Hippocampal formation (tissue), 2 donors: ENCODE measurements at places on chromosomes 2 and 18.
A peak's percentile ranks its signal among the peaks of the same experiment; 100 is the strongest.

DNA sequence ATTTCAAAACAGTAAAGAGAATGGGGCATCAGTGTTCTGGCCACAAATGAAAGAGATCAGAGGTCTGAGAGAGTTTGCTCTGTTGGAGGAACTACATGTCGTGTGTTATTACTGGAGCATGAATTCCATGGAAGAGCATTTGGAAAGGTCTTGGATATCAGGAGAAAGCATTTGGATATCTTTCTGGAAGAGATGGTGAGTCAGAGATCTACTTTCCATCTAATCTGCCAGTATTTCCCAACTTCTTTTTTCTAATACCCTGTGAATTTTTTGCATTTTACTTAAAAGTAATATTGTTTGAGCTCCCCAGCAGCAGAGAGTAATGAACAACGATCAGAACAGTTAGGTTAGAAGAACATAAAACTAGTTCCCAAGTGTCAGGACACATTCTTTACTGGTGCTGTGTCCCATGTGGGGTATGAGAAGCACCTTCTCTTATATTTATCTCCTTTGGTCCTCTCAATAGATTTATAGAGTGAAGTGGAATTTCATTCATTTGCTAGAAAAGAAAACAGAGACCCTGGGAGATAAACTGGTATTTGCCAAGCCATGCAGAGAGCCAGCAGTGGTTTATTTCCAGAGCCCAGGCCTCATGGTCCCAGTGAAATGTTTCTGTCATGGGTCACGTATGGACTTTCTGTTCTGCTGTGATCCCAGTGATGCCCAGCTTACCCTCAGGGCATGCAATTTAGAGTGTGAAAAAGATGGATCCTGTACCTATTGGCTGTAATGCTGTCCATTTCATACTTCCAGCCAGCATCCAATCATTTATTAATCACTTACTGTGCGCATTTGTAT, 130.8 kb upstream of the NT5C1B start:
- DNase-seq, result no peak

DNA sequence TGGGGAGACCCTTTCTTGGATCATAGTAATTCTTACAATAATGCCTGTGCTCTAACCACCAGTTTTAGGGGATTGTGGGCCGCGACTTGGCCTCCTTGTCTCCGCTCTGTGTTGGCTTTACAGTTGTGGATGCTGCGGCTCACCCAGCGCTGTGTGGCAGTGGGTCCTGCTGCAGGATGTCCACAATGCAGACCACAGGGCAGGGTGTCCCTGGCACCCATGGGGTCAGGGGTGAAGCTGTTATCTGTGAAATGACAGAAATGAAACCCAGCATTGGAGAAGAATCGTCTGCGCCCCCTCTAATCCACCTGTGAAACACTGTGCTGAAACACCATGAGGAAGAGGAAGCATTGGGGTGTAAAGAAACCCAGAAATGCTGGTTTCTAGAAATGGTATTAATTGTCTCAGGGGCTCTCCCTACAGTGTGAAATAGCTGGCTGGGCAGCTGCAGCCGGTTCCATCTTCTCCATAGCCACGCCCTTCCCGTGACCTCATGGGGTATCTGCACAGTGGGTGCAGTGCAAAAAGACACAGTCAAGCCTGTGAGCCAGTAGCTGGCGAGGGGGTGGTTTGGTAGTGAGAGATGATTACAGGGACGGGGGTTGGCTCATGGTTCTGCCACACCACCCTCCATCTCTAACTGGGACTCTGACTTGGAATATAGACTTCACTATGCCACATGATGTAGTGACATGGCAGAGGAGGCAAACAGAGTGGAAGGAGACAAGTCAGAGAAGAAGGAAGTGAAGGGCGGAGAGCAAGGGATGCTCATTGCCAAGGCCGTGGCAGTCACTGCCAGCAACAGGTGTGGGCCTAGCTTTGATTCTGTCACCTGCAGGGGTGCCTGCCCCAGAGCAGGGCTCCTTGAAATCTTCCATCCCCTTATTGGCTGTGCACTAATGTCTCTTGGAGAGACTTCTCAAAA, 16.2 kb downstream of the INPP4A start:
- DNase-seq, result no peak

DNA sequence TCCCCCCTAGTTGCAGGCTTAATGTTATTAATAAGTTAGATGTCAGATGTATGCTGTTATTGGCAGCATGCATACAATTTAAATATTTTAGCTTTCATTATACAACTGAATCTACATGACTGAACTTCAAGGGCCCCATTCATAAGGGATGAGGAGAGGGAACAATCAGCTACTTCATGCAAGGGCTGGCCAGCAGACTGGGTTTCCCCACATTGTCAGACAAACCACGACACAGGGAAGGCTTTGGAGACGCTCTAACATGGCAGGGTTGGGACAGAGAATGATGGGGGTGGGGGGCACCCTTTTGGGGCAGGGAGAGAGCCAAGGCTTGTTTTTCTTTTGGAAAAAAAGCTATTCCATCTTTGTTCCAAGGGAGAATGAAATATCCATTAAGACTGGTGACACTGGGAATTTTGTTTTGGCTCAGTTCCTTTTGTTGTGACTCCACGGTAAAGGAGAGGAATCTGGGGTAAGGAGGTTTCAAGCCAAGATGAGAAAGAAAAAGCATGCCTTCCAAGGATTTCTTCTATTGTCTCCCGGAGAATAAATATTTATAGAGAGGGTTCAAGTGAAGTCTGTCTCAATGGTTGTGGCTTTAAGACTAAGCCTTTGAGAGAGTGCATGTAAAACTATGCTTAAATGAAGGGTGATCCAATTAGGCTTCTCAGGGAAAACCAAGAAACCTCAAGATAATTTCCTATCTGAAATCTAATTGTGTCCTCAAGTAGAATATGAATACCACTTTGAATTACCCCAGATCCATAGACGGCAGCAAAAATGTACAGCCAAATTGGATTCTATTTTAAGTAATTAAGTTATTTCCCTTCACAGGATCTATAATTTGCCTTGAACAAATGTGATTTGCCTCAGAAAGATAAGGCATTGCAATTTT, 5.4 kb downstream of the CXCR4 start:
- peak; percentile 78 for DNase-seq

- DNase-seq, result no peak
Observed at GRCh38 chr2:38201784-38202183, 125.8 kb upstream of the CYP1B1 start.

- DNase-seq, result no peak
Observed at GRCh38 chr2:240983361-240983995, 14.9 kb upstream of the SNED1 start.

GRCh38 chr18:5941890-5942289, 46.6 kb upstream of the TMEM200C start:
- DNase-seq, result no peak

GRCh38 chr2:120955427-120955826, 219.8 kb downstream of the GLI2 start:
- DNase-seq, result no peak

DNA sequence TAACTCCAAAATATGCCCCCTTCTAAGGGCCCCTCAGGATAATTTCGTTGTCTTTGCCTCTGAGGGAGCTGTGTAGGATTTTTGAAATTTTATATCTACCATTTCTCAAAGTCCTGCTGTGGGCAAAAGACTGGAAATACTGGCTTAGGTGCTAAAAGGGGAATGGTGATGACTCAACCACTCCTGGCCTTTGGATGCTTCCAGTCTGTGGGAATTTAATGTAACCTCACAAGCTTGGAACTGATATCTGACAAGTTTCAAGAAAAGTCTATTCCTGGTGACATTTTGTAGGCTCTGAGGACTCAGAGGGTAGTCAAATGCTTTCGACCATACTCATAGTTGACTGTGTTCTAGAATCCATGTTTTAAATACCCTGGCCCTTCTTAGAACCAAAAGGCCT, 3.4 kb upstream of the APCDD1 start:
- no peak for DNase-seq

DNA sequence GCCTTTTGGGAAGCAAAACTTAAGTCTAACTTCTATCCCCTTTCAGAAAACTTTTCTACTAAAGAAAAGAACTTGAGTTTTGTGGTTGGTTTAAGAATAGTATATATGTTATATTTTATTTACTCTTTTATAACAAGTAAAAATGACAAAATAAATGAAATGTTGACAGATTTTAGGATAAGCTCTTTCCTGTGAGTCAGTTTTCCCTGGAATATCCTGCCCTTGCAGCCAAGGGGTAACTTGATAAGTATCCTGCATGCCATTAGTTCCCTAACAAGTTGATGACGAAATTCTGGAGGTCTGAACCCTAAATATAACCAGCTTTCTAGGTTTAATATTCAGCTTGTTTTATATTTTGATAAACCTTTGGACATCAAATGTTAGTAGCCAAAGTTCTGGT, 7.3 kb upstream of the HTR2B start:
- no peak for DNase-seq

DNA sequence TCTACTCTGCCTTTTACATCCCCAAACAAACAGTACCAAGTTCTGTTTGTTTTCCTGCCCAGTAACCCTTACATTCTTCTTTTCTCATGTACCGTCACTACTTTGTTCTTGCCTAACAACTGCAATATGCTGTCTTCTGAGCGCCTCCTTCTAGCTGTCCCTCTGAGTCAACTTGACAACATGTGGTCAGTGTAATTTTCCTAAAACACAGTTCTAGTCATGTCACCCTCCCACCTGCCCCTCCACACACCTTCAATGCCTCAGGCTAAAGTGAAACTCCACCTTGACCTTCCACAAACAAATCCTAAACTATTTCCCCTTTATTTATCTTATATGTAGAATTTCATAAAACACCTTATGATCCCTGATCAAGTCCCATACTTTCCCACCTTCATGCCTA, 124.6 kb upstream of the CD302 start:
- no peak for DNase-seq

DNA sequence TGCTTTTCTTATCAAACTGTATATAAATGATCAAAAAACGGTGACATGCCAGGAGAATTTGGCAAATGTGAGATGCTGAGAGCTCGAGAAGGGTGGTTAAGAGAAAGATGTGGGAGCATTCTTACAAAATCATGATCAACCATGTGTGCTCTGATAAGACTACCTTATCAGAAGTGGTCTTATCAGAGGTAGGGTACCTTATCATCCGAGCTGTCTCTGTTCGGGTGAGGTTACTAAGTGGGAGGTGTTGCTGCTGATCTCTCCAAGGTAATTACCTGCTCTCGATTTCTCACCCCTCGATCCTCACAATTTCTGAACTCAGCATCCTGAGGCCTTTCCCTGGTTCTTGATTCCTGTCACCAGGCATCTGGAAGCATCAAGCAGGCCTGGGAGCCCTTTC, 813.0 kb upstream of the ID2 start:
- no peak for DNase-seq

- no peak for DNase-seq
Observed at GRCh38 chr2:218010140-218010983, 7.6 kb upstream of the TNS1 start.

GRCh38 chr2:207254591-207255464, 89.1 kb upstream of the KLF7 start:
- DNase-seq, result no peak

DNA sequence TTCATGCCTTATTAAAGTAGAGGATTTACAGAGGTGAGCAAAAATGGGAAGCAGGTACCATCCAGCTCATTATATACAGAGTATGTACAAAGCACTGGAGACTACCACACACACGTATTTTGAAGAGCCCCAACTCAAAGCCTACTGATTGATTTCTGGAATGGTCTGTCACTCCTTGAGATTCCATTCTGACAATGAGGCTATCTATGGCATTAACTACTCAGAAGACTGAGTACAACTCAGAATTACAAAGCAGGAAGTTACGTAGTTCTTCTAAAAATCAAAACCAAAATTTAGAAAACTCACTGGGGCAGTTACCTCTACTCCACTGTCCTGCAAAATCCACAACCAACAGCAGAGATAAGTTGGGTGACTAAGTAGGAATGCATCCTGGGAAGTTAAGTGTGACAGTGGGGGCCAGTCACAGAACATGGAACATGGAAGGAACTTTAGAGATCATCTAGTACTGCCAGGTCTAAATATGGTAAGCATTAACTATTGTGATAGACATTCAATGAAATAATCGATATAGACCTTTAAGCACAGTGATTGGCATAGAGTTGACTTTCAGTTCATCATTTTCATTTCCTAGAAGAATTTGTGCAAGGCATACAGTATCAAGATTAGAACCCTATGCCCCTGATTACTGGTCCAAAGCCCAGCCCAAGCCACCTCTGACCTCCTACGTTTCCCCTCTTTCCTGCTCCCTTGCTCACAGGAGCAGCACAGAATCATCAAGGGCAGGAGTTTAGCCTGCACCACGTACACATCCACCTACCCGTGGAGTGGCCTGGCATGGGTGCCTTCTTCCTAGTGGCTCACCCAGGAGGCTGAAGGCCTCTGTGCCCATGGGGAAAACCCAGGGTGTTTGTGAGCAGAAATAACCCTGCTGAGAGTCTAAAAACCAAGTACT, 80.1 kb upstream of the FOSL2 start:
- DNase-seq, result no peak

- no peak for DNase-seq
Observed at GRCh38 chr2:127586136-127586535, 50.7 kb downstream of the MYO7B start.

- DNase-seq, result no peak
Observed at GRCh38 chr2:224801360-224801759, 85.2 kb upstream of the CCDC195 start.

GRCh38 chr2:62604336-62604735, 98.3 kb upstream of the TMEM17 start:
- no peak for DNase-seq

DNA sequence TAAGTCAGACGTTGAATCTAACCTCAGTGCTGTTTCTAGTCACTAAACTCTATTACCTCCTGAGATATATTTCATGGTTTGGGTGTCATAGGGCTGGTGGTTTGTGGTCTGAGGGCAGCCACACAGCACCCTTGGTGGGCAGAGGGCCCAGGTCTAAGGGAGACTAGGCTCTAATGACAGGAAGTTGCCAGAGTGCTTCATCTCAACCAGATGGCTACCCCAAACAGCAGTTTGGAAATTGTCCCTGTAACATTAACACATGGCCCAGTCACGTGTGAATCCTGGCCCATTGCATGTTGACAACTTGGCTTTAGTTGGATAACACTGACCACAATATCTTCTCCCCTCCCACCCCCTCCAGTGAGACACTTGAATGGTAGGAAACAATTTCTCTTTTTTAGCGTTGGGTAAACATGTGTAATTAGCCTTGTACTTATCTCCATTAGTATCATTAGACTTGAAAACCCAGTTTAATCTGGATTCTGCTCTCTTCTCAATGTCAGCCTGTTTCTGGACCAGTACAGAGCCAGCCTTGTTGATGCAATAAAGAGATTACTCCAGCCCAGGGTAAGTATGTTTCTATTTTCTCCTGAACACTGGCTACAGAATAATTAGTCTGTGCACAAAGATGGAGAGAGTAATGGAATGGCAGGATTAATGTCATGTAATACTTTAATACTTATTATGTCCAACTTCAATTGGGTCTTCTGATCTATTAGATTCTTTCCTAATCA, 187.8 kb upstream of the SIX3 start:
- no peak for DNase-seq

GRCh38 chr2:40041422-40042382, 262.6 kb upstream of the THUMPD2 start:
- no peak for DNase-seq

DNA sequence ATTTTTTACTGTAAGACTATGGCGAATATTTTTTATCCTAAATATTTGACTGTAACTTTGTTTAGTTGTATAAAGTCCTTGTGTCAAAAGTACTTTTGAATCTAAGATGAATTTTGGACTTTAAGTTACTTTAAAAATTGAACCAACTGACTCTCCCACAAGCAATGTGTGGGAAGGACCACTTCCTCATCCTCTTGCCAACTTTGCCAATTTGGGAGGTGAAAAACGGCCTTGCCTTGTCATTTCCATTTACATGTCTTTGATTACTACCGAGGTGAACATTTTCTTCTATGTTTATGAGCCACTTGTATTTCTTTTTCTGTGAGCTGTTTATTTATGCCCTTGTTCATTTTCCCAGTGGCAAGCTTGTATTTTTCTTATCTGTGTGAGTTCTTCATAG, 12.8 kb upstream of the MSGN1 start:
- no peak for DNase-seq

- DNase-seq, result no peak
Observed at GRCh38 chr18:10099539-10100140, 185.8 kb downstream of the VAPA start.
